ENCODE measurements at places on chromosomes 2 and 18.

- DNase-seq = no peak
These were observed 15.5 kb upstream of the NFU1 start for GRCh38 chr2:69452687-69453086.

GRCh38 chr18:68763083-68763482, 34.8 kb upstream of the CCDC102B start:
- DNase-seq = no peak

DNA sequence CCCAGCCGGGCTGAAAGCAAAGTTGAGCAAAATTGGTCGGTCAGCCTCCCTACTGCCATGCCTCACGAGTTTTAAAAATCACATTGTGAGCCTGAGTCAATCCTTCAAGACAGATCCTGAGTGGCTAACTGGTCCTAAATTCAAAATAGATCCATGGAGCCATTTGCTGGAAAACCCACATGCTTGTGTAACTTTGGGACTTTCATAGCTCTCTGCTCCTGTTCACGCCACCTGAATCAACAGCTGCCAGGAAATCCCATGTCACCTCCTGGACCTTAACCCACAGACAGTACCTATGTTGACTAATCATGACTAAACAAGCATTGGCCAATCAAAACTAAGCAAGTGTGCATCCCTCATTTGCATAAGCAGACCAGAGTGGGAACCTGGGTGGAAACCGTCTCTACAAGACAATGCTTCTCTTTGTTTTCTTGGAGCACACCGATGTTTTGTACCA, 42.8 kb upstream of the LDLRAD4 start:
- DNase-seq = no peak

DNA sequence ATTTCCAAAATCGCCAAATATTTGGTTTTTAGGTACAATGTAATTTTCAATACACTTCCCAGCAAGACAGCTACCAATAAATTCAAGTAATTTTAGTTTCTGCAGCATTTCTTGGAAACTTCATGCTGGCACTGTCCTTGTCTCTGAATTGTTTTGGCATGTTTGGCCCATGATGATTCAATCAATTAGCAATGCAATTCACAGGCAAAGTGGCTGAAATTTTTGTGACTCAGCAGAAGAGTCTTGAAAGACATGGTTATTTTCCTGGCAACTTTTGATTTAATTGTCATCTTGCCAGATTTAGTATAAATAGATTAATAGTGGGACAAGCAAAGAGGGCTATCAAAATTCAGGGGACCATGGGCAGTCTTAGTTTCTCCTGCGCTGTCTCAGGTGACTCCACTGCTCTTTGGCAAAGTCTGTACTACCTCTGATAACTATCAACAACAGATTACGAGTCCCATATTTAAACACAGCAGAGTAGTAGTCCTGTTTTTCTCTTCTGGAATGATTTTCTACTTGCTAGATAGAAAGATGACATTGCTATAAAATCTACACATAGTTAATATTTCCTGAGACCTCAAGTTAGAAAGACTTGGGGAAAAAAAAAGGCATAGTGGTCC, 88.9 kb upstream of the CYP26B1 start:
- DNase-seq = no peak

GRCh38 chr2:145324748-145325147, 804.8 kb upstream of the ZEB2 start:
- DNase-seq = no peak

GRCh38 chr2:158129037-158129436, 27.4 kb downstream of the UPP2 start:
- no peak for DNase-seq

- no peak for DNase-seq
These were observed 277.8 kb downstream of the SETBP1 start for GRCh38 chr18:44958455-44958854.

All from CD8-positive, alpha-beta T cell (primary cell).